ENCODE measurements at places on chromosomes 6 and 20.

DNA sequence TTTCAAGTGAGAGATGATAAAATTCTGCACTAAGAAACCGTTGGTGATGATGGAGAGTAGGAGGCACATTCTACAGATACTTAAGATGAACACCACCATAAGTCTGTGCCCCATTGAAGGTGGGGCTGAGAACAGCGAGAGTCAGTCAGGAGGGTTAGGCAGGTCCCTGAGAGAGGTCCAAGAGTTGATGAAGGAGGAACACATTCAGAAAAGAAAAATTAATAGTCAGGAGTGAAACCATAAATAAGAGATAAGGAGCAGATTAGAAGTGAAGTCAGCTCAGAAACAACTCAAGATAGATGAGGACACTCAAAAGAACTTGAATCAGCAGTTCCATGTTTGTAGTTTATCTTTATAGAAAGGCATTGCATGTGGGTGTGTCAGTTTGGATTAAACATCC is 727.2 kb upstream of the MARCKS start:
- no peak for DNase-seq

DNA sequence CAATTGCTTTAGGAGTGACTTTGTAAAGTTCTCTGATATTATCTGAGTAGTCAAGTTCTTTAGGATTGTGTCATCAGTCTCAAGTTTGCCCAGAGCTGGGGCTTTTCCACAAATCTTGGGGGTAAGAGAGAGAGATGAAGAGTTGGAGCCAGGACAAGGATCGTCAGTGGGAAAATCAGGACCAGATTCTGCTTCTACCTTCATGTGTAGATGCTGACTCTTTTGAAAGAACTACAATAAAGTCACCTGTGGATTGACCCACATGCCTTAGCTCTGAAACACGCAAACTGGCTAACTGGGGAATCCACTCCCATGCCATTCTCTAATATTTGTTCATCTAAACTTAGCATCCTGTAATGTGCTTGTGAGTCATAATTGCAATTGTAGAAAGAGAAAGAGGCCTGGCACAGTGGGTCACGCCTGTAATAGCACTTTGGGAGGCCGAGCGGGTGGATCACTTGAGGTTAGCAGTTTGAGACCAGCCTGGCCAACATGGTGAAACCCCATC is 15.6 kb upstream of the BICRAL start:
- DNase-seq = peak; percentile 51

GRCh38 chr6:10413850-10414738 is 780 bp downstream of the TFAP2A start:
- DNase-seq = no peak

DNA sequence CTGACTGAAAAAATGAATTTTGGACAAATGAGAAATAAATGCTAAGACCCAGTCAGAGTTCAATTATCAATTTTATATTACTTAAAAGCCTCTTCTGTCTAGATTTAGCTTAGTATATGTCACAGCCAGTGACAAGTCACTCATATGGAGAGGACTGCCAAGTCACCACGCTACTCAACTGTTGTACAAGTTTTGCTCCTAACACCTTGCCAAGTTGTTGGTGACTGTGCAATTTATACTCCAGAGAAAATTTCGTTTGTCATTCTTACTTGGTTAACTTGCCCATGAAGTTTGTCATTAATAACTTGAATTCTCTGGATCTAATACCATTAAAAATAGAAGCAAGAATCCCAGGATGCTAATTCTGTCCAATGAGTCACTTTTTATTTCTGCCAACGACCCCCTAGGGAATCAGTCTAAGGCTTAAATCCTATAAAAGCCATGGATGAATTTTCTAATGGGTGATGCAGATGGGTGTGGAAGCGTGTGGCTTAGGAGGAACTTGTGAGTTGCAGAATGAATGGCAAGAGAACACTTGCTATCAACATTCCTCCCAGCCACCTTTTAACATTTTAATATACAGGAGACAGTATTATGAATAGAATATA is 30.4 kb upstream of the FBXO30 start:
- DNase-seq = peak; percentile 59

GRCh38 chr6:26432627-26433201 is 7.6 kb upstream of the BTN3A3 start:
- peak; percentile 71 for DNase-seq

DNA sequence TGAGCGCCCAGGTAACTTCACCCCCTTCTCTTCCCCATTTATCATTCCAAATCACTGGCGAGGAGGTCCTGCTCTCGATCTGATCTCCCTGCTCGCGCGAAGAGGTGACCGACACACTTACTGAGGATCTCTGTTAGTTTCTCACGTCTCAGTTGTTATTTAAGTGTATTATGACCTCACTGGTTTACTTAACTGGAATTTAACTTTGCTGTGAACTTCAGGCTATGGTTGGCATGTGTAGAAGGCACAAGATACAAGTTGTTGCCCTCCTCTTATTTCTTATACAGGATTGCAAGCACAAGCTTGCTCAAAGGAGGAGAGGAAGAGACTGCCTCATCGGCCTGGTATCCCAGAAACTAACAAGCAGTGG is 1.2 kb downstream of the RNF217 start:
- peak; percentile 49 for DNase-seq

- DNase-seq = no peak
These were observed 56.9 kb upstream of the ENPP4 start for GRCh38 chr6:46072866-46073265.

DNA sequence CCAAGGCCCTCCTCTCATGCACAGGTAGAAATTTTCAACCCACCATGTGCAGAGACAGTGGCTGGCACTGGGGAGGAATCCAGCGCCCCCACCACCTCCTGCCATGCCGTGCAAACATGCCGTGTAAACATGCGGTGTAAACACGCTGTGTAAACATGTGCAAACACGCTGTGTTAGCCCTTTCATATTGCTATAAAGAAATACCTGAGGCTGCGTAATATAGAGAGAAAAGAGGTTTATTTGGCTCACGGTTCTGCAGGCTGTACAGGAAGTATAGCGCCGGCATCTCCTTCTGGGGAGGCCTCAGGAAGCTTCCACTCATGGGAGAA is 218.3 kb downstream of the TAF4 start:
- no peak for DNase-seq

- no peak for DNase-seq
These were observed 20.6 kb downstream of the EPHA7 start for GRCh38 chr6:93398723-93399122.

DNA sequence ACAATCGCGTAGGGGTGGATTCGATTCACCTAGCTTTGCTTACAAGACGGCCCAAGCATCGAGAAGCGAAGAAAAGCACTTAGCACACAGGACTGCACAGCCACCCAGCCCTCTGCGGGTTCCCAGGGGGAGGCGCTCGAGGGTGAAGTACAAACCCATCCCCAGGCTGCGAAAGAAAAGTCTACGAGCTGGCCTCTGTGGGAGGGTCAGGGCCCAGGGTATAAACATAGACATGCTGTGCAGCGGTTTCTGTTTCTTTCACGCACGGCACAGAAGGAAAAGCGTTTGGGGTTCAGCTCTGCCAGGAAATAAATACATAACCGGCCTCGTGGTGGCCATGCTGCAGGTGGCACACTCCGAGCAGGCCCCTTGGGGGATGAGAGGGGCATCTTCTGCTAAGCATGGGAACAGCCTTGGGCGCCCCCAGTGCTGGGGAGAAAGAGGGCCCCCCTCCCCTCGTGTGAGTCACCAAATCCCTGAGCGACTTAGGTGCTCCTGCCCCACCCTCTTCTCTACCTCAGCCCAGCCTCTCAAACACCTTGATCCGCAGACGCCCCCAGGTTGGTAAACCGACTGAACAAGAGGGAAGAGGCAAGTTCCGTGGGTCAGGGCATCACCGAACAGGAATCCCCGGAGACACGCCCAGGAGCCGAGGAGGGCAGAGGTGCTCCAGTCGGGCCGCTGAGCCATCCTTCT is 91.6 kb upstream of the RIPOR2 start:
- no peak for DNase-seq

DNA sequence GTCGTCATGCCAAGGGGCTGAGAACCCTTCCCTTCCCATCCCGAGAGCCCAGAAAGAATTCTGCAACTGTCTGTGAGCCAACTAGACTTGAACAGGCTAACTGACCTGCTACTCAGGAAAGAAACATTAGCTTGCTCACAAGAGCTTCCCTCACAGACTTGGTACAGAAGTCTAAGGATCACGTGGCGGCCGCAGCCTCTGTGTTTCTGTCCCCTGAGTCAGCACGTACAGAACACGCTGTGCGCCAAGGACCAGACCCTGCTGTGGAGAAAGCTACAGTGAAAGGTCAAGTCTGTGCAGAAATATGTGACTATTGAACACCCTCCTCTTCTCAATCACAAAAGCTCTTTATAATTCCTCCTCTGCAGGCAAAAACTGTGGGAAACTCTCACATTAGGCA is 151.3 kb upstream of the QKI start:
- peak; percentile 47 for DNase-seq

DNA sequence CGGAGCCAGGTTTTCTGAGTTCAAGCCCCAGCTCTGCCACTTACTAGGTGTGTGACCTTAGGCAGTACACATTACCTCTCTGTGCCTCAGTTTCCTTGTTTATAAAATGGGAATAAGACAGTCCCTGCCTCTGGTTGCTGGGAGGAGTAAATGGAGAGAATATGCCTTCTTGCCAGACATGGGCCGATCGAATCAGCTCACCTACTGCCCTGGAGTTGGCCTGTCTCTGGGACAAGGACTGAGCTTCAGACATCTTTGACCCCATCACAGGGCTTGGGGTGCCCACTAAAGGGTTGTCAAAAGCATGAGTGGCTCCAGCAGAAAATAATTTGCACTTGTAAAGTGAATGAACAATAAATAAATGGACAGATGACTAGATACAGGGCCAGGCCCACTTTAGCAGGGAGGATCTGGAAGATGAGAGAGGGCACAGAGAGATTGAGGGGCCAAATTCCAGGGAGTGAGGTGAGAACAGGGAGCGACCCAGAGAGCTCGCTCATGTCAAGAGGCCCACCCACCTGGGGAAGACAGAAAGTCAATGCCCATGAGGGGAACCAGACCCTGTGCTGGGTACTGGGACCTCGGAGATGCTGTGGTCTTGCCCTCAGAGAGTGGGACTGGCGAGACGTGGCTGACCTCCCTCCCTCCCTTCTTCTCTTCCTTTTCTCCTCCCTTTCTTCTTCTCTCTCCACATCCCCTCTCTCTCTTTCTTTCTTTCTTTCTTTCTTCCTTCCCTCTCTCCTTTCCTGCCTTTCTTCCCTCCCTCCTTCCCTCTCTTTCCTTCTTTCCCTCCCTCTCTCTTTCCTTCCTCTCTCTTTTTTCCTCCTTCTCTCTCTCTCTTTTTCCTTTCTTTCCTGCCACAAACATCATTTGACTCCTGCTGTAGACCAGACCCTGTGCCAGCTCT is 3.9 kb upstream of the BPIFA2 start:
- no peak for DNase-seq

- DNase-seq = no peak
These were observed 52.8 kb downstream of the FOXC1 start for GRCh38 chr6:1662534-1662933.

GRCh38 chr6:125701354-125701668 is 48.1 kb upstream of the HEY2 start:
- no peak for DNase-seq

- no peak for DNase-seq
These were observed 218.3 kb upstream of the DTNBP1 start for GRCh38 chr6:15881150-15881549.

- no peak for DNase-seq
These were observed 43.8 kb upstream of the FOXQ1 start for GRCh38 chr6:1267790-1268762.

DNA sequence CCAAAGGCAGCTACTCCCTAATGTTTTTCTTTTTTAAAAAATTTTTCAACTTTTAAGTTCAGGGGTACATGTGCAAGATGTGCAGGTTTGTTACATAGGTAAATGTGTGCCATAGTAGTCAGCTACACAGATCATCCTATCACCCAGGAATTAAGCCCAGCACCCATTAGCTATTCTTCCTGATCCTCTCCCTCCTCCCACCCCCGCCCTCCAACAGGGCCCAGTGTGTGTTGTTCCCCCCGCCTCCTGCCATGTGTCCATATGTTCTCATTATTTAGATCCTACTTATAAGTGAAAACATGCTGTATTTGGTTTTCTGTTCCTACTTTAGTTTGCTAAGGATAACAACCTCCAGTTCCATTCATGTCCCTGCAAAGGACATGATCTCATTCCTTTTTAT is 12.4 kb downstream of the TRIM15 start:
- DNase-seq = no peak

DNA sequence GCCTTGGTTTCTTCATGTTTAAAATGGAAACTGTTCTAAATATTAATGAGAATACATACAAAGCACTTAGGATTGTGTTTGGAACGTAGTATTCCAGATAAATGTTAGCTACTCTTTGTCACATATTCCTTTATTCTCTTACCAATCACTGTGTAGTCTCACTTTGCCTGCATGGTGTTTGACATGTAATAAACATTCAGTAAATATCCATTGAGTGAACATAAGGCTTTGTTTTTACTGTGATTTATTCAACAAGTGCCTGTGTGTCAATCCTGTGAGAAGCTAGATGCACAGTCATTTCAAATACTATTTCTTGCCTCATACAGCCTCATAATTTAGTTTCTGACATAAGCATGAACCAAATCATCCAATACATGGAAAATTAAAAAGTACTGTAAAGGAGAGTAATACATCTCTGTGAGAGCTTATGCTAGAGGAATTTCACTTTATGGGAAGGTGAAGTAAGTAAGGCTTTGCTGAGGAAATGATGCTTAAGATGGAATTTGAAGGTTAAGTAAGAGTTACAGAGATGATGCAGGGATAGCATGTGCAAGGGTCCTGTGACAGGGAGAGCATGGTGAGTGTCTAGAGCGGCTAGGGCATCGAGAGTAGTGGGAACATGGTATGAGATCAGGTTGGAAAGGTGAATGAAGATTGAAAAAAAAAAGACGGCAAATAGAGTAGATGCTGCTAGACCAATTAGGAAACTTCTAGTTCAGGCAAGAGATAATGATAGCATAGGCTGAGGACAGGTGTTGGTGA is 14.7 kb downstream of the PM20D2 start:
- DNase-seq = no peak

DNA sequence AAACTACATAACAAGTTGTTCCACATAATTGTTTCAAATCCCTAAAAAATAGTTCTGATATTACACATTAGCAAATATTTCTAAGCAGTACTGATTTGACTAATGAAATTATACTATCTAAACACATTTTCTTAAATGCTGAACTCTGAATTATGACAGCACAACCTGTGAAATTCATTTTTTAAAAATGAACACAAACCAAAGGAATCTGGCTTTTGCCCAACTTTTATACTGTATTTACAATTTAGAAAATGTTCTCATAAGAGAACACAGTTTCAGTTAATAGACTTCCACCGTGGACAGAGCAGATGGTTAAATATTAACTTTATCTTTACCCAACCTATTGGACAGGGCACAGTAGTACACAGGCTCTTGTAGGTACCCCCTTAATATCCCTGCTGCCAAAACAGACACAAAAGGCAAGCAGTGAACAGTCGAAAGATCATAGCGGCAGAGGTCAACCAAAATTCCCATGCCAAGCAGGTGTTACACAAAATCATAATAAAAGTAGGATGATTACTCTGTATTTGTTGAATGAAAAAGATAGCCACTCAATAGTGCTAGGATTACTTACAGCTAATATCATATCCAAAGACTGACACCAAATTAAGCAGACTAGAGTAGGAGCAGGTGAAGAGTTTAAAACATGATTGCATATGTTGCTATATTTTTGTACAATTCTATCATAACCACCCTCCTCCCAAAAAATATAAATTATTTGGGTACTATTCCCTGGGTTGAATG is 122.5 kb downstream of the RNGTT start:
- no peak for DNase-seq

All from fibroblast of mammary gland (primary cell).